ENCODE measurements at places on chromosomes 7 and 10.

DNA sequence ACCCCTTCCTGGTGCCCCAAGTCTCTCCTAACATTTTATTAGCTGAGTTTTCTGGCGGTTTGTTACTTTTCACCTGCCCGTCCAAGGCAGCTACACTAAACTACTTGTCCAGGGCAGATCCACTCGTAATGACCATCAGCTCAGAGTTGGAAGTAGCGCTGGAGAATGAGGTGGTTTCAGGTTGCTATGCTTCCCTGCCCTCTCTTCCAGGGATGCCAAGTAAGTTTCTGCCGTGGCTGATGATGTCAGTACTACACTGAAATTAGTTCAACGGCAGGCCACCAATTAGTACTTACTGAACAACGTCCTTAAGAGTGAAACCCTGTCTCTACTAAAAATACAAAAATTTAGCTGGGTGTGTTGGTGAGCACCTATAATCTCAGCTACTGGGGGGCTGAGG is 55.2 kb downstream of the DIP2C start:
- DNase-seq: no peak

GRCh38 chr7:123190109-123190831 is 9.5 kb downstream of the SLC13A1 start:
- no peak for DNase-seq

GRCh38 chr10:102140913-102141540 is 8.2 kb downstream of the PPRC1 start:
- DNase-seq: no peak

GRCh38 chr10:109191823-109192222 is 731.5 kb downstream of the XPNPEP1 start:
- DNase-seq: no peak

GRCh38 chr7:120966961-120967360 is 16.4 kb downstream of the ING3 start:
- DNase-seq: no peak

GRCh38 chr7:44963364-44964290 is 15.2 kb downstream of the MYO1G start:
- DNase-seq: peak; percentile 57

DNA sequence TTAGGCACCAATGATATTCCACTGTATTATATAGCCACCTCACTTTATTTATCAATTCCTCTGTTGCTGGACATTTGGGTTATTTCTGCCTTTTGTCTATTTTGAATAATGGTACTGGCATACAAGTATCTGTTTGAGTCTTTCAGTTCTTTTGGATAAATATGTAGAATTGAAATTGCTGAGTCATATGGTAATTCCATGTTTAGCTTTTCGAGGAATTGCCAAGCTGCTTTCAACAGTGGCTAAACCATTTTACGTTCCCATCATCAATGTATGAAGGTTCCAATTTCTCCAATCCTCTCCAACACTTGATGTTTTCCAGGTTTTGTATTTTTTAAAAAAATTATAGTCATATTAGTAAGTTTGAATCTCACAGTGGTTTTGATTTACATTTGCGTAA is 42.3 kb downstream of the JMJD1C start:
- no peak for DNase-seq

DNA sequence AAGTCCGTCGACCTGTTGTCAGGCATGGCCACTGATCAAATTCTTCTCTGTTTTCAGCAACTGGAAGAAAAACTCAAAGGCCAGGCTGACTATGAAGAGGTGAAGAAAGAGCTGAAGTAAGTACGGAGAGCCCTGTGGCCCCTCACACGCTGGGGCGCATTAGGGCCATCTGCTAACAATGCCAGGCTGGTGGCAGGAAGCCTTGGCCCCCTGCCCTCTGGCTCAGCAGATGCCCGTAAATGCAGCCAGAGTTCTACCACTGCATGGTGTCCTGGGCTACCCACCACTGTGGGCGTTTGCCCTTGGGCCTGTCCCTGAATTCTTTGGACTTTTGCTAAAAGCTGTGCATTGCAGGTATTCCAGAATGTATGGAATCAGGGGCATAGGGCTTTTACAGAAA is 96.9 kb upstream of the SH2B2 start:
- no peak for DNase-seq

DNA sequence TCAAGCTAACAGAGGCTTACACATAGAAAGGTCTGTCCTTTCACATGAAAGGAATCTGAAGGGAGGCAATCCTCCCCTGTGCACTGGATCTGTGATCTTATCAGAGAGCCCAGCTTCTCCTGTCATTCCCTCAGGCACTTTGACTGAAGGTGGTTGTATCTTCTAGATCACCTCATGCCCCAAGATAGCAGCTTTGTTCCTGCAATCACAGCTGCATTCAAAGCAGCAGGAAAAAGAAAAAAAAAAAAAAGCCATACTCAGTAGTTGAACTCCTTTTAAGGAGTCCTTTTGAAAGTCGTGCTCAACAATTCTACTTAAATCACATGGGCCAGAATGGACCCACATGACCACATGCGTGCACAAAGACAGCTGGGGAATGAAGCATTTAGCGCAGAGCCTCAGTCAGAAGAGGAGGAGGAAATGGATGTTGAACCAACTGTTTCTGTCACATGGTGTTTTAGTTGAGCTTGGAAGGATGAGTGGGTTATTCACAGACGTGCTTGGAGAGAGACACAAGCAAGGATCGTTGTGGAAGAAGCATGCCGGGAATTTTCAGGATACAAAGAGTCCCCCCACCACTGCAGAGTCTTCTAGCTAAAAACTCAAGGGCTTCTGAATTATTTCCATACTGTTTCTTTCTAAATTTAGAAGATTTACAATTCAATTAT is 13.0 kb upstream of the PFKP start:
- no peak for DNase-seq

- DNase-seq: no peak
Measured at GRCh38 chr7:92799446-92800211, 36.7 kb downstream of the CDK6 start.

GRCh38 chr10:116274064-116274904 is 1.3 kb upstream of the GFRA1 start:
- no peak for DNase-seq

DNA sequence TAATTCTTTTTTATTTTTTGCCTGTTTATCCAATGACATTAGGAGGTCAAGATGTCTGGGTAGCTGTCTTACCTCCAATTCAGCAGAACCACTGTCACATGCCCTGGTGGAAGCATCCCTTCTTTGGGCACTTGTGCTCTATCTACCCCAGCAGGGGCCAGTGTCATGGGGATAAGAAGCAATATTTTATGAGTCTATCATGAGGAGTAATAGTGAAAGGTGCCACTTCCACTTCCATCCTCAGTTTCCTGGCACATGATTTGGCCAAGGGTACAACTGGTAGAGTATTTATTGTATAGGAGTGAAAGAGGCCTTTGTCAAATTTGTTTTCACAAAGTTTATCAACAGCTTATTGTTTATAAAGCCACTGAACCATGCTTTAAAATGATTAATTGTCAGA is 112.5 kb downstream of the CCDC71L start:
- no peak for DNase-seq

- DNase-seq: no peak
Measured at GRCh38 chr7:11228515-11228914, 254.8 kb downstream of the PHF14 start.

DNA sequence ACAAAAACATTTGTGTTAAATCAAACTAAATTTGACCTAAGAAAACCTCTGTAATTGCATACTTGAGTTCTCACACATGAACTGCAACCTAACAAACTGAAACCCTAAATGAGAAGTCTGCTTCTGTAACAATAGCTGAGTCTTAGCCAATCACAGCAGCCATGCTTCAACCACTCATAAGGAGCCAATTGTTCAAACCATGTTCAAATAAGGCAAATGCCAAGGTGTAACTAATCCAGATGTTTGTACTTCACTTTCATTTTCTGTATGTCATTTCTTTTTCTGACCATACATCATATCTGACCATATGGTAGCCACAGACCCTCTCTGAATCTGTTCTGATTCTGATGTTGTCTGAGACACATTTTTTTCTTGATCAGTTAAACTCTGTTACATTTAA is 47.5 kb upstream of the ANTXRL start:
- no peak for DNase-seq

- DNase-seq: no peak
Measured at GRCh38 chr7:77550586-77550985, 13.5 kb downstream of the PTPN12 start.

DNA sequence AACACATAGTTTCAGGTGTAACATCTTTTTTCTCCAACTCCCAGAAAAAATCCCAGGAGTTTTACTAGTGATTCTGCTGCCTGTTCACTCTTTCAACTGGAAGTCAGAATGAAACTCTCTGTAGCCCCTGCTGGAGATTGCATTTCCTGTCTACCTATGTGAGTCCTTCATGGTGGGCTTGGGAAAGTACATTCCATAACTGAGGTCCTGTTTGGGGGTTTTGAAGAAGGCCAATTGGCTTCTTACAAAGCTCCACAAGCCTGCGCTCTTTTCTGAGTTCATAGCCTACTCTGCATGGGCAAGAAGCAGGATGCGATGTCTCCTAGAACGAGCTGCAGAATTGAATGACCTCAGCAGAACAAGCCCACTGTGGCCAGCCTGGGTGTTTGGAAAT is 86.7 kb downstream of the LYZL2 start:
- DNase-seq: no peak

DNA sequence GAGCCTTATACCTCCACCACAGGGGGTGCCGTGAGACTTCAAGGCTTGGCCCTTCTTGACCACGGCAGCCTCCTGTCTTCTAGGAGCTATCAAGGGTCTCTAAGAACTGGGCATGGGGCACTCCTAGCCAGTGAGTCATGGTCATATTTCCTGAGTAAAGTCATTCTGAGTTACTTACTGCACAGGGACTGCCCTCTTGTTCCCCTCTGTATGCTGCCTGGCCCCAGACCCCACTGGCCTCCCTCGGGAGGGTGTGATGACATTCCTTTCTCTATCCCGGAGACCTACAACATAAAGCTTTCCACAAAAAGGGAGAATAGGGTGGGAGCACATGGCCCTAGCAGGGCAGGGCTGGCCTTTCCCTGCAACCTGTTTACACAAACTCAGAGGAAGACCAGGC is 21.4 kb downstream of the DPCD start:
- DNase-seq: no peak

- DNase-seq: no peak
Measured at GRCh38 chr10:58590924-58591323, 78.3 kb downstream of the BICC1 start.

- DNase-seq: no peak
Measured at GRCh38 chr10:122674781-122675180, 24.9 kb downstream of the C10orf120 start.

DNA sequence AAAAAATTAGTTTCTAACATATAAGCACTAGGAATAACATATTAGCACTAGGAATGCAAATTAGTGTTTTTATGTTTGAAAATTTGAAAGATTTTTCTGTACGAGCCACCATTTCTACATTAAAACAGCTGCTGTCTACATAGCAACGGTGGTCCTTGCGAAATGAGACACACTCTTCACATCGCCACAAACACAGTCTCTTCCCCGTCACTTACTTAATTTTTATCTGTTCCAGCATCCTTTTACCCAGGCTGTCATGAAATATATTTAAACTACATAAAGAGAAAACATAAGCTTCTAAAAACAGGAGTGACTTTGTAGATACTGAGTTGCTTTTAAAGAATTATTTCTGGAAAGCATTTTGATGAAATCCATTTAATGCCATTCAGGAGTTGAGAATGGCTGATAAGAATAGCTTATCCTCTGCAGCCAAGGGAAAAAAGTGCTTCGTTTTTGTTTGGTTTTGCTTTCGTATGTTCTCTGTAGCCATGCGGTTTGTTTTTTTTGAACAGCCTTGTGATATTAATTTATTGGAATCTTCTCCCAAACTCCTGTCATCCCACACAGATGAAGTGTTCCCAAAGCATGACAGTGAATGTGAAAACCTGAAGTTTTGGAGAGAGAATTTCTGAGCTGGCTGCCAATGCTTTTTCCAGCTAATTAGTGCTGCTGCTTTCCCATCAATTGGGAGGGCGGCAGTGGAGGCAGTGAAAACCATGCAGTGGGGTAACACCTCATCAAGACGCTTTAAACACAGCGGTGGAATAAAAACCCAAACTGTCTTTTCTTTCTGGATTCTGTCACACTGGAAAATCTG is 603.7 kb upstream of the ADARB2 start:
- DNase-seq: no peak

GRCh38 chr7:130222-130572 is 62.2 kb upstream of the FAM20C start:
- no peak for DNase-seq

- no peak for DNase-seq
Measured at GRCh38 chr10:74778436-74779094, 47.8 kb upstream of the KAT6B start.

DNA sequence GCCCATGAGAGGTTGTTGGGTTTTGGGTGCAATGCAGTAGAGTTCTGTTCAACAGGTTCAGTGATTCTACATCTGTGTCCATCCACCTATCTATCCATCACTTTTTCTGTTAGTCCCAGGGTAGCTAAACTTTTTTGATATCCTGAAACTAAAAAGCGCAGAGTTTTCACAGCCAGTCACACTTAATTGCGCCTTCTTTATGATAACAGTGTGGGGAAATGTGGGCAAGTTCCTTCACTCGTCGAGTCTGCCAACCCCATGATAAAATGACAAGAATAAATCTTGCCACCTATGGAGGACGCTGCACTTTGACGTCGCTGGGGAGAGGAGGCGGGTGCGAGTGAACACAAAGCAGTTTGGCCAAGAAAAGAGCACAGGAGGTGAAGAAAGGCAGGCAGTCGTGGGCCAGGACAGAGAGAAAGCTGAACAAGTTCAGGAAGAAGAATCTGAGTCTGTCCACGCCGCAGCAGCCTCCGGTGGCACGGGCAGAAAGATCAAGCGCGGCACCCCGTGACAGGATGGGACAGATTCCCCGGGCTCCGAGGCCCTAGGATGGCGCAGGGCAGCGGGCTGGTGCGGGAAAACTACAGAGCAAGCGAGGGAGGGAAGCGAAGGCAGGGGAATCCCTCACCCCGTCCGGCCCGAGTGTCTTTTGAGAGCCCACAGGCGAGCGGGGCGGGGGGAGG is 9.2 kb downstream of the SP8 start:
- no peak for DNase-seq

Measured in activated CD8-positive, alpha-beta memory T cell treated with anti-CD3 and anti-CD28 coated beads, Interleukin-2, amount 50 U/mL, for 48 hours (primary cell).